ENCODE measurements at places on chromosomes 1 and 21.

DNA sequence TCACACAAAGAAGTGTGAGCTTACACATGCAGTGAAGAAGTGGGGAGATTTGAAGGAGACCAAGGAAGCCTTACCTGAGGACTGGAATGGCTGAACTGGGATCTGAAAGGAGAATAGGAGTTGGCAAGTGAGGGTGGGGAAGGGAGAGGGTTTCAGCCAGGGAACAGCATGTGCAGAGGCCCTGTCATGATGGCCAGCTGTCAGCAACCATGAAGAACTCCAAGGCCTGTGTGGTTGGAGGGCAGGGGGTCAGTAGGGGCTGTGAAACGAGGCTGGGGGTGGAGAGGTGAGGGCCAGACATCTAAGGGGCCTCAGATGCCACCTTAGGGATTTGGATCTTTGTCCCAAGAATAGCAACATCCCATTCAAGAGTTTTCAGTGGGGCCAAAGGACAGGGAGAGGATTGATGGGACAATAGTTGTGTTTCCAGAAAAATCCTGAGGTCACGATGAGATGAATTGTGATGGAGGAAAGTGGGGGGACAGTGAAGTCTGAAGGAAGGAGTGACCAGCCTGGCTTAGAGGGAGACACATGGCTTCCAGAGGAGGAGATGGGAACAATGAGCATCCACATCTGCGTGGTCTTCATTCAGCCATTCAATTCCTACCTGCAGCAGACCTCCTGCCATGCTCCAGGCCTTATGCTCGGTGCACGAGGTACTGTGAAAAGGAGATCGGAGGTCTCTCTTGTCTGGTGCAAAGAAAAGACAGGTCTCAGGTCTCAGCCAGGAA lies 187.6 kb downstream of the MATN1 start:
- no peak for DNase-seq

GRCh38 chr1:12485231-12486058 lies 132.6 kb downstream of the DHRS3 start:
- DNase-seq, result no peak

- no peak for DNase-seq
Measured at GRCh38 chr1:181013144-181013543, 9.5 kb downstream of the STX6 start.

GRCh38 chr1:67429528-67430357 lies 459 bp downstream of the SERBP1 start:
- no peak for DNase-seq

- DNase-seq, result no peak
Measured at GRCh38 chr1:169604781-169605560, 18.7 kb upstream of the F5 start.

GRCh38 chr1:175332515-175332914 lies 139.9 kb upstream of the KIAA0040 start:
- DNase-seq, result no peak

DNA sequence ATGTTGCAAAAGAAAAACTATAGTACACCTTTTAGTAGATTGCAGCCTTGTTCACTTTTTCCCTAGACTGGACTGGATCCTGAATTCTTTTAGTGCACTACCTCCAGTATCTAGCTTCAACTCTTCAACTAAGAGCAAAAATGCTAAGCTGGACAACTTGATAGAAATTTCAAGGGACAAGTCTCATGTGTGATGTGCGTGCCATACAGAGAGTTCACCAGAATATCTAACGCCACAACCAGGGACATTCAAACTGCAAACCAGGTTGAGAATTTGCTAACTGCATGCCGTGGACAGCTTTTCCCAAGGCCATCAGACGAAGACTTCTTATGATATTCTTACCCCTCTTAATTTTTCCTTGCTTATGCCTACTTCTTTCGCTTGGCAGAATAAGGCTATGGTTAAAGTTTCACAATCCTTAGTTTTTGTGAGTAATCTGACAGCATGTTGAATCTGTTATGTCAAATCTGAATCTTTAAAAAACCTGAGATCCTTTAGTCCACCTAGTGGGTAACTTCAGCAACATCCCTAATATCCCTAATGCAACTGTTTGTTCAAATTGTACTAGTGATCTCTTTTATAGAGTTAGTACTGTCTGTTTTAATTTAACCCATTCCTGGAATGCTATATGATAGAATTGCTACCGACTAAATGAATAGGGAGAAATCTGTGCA lies 66.4 kb downstream of the DDAH1 start:
- no peak for DNase-seq

- DNase-seq, result no peak
Measured at GRCh38 chr1:12540580-12541273, 77.3 kb downstream of the DHRS3 start.

GRCh38 chr21:24225431-24225830 lies 1381.8 kb downstream of the MRPL39 start:
- DNase-seq, result no peak

- DNase-seq, result no peak
Measured at GRCh38 chr1:157781048-157781447, 4.1 kb upstream of the FCRL2 start.

GRCh38 chr1:199261328-199261727 lies 622.5 kb downstream of the PTPRC start:
- DNase-seq, result no peak

GRCh38 chr1:91778964-91779363 lies 107.0 kb downstream of the TGFBR3 start:
- DNase-seq, result no peak

GRCh38 chr1:12245116-12245515 lies 15.3 kb downstream of the VPS13D start:
- DNase-seq, result no peak

DNA sequence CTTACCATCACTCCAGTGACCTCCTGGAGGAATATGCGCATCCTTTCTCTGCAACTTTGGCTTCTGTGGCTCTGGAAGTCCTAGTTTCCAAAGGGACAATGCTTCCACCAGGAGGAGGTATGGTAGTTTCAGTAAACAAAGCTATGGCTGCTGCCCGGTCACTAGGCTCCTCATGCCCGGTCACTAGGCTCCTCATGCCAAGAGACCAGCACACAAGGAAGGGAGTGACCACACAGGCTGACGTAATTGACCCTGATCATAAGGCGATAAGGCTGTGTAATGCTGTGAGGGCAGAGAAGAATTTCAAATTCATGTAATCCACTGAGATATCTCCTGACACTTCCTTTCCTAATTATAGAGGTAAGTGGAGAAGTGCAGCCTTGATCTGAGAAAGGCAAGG lies 102.9 kb downstream of the DTL start:
- no peak for DNase-seq

DNA sequence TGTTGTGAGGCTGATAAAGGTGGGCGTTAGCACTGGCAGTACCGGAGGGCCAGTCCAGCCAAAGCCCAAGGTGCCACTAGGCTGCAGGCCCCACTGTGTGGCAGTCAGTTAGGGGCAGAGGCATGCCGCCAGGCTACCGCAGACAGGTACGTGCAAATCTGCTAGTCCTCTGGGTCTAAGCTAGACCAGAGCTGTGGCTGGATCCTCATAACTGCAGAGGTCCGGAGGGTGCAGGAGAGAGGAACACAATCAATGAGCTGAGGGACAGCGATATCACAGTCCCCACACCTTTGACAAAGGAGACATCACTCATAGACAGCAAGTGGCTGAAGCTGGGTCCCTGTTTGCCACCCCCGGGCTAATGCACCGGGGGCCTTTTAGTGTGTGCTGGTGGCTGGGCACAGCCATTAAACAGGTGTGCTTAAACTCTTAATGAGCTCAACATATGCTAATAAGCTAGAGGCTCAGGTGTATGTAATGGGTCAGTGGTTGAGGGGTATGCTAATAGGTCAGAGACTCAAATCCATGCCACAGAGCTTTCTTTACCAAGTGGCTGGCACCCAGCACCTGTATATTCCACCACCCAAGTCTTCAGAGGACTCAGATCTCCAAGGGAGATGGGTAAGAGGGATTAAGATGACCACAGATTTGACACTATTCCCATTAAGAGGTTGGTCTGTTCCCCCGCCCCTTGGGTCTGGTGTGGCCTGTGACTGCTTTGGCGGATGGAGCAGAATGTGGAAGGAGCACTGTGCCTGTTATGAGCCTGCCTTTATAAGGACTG lies 82.0 kb downstream of the GLIS1 start:
- DNase-seq, result no peak

DNA sequence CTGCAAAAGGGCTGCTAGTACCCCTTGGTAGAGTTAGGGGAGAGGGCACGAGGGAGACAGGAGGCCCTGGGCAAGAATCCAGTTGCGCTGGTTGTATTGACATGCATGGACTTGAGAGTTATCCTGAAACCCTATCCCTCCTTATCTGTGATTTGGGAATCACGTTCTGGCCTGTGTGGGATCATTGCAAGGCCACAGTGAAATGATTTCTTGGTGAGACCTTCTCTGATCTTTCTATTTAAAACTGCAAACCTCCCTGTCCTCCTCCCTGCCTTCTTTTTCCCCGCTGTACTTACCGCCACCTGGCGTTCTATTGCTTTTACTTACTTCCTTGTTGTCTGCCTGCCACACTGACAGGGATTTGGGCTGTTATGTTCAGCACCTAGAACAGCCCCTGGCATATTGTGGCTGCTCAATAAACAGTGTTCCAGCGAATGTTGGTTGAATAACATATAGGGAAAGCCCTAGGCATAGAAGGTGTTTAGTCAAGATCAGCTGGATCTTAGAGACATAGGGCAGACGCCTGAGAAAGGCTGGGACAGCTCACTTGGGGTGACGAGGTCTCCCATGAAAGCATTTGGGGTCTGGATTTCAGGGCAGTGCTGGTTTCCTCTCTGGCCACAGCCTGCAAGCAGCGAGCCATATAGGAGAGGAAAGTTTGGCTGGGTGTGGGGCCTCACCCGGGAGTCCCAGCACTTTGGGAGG lies 25.6 kb downstream of the ALPL start:
- no peak for DNase-seq

Data from NCI-H1417 treated with DMSO at 0.1 percent for 48 hours (cell line).